ENCODE measurements at places on chromosomes 3 and 15.

DNA sequence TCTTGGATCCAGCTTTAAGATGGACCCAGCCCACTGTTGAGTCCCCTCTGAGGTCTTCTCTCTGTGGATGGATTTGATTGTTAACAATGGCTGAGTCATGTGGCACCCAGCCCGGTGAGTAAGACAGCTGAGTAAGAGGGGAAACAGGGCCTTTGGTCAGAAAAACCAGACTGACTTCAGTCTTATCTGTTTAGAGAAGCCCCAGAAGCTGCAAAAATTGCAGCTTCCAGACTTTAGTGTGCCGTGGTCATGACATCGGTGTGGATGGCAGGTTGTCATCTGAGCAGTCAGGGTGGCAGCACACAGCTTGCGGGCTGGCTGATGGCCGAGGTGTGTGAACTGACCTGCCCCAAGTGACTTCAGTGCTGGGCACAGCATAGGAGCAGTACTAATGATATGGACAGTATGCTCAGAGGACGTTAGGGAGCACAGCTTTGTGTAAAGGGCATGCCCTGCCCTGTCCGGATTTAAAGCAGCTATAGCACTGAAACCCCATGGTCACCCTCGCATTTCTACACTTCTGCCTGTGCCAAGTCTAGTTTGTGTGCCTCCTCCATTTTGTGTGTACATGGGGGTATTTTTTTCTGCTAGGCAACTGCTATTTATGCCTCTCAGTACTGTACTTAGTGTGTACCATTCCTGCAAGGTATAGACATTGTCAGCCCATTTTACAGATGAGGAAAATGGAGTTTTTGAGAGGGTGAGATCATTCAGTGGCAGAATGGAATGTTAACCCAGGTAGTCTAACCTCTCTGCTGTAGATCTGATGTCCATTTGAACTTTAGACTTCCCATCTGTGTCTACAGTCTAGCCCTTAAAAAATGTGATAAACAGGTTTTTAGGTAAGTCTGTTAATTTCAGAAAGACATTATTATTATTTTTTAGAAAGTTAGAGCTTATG is 44.4 kb downstream of the FLNB start:
- peak; percentile 93 for DNase-seq

DNA sequence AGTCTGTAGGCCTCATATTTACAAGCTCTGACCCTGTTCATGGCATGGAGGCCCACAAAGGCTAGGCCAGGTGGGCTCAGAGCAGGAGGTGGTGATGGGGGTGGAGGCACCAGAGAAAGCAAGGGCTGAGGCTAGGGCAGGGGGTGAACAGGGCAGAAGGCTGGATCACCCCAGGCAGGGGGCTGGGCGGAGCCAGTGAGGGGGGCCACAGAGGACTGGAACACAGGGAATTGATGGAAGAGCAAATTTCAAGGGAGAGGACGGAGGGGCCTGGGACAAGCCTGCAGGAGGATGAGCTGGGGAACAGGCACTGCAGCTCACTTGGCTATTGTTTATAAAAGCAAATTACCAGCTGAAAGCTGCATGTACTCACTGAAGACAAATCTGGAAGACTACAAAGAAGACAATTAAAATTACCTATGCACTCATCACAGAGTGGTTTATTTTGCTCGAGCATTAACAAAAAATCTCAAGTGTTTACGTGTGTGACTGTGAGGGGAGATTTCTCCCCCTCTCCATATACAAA is 11.0 kb downstream of the TNFAIP8L3 start:
- DNase-seq: no peak

GRCh38 chr3:103166890-103167289 is 732.1 kb downstream of the ZPLD1 start:
- DNase-seq: no peak

DNA sequence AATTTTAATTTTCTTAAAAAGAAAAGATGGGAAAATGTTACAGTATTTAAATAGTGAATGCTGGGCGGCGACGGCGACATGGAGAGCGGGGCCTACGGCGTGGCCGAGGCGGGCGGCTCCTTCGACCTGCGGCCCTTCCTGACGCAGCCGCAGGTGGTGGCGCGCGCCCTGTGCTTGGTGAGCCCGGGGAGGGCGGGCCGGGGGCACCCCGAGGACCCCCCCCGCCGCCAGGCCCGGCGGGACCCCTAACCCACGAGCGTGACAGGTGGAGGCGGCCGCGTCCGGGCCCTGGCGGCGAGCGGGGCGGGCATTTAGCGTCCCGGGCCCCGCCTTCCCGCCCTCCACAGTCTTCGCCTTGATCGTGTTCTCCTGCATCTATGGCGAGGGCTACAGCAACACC is 38.4 kb upstream of the GOLGA8J start:
- DNase-seq: no peak

GRCh38 chr3:135490219-135490915 is 475.2 kb upstream of the PPP2R3A start:
- DNase-seq: no peak

DNA sequence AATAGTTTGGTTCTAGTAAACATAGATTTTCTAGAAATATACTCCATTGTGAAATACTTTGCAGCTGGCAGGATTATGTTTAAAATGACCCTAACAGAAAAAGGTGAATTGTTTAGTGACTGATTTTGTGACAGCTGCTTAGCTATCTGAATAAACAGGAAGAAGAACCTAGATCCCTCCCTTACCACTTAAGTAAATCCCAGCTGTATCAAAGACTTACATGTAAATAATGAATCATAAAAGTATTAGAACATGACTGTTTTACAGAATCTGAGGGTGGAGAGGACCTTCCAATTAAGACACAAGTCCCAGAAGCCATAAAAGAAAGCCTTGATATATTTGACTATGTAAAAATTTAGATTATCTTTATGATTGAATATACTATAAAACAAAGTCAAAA is 15.9 kb downstream of the SLC49A4 start:
- no peak for DNase-seq

- no peak for DNase-seq
These were observed 103.4 kb upstream of the UBP1 start for GRCh38 chr3:33543601-33544000.

GRCh38 chr15:89502867-89503595 is 6.6 kb upstream of the RHCG start:
- DNase-seq: no peak

GRCh38 chr3:113194823-113195401 is 16.4 kb upstream of the BOC start:
- DNase-seq: no peak

DNA sequence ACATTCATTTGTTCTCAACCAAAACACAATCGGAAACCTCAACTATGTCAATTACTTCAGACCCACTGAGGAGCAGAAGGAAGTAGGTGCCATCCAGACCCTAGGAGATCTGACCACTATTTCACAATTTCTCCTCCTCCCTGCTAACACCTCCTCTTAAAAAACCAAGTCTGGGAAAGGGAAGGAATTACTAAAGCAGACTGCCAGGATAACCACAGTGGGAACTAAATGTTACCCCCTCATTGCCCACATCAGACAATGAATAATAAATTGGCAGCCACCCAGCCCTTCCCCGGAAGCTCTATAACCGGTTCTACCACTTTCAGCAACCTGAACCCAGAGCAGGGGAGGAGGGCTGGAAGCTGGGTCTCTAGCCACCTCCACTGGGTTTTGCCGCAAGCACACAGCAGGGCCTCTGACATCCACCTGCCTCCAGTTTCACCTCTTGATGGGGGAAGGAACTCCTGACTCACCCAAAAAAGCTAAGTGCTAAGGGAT is 17.6 kb downstream of the C15orf62 start:
- DNase-seq: peak; percentile 55

- peak; percentile 58 for DNase-seq
These were observed 21.8 kb downstream of the CDCP1 start for GRCh38 chr3:45124352-45124751.

GRCh38 chr15:79540551-79540950 is 108.4 kb downstream of the MINAR1 start:
- DNase-seq: no peak

DNA sequence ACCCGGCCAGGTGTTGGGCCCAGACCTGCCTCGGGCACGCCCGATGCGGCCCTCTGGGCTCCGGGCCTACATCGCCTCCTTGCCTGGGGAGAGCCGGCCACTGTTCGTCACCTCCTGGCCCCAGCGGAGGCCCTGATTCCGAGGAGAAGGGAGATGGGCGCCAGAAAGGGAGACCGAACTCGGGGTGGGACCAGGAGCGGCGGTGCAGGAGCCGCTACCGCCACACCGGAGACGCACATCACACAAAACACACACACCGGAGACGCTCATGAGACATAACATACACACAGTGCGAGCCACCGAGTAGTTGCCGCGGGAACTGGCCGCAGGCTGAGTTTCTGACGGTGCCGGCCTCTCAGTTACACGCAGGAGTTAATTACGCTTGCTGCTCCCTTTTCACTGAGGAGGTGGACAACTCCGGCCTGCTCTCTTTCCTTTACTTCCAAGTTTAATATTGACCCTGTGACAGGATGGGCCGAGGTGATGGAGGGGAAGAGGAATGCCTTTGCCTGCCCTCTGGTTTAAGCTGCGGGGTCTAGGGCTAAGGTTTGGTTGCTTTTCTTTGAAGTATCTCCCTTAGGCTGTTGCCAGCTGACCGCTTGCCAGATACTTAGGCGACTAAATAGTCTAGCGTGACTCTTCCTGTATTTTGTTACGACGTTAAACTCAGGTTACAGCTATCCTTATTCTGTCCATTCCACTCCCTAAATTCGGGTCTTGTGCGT is 570 bp downstream of the PCNP start:
- DNase-seq: no peak

DNA sequence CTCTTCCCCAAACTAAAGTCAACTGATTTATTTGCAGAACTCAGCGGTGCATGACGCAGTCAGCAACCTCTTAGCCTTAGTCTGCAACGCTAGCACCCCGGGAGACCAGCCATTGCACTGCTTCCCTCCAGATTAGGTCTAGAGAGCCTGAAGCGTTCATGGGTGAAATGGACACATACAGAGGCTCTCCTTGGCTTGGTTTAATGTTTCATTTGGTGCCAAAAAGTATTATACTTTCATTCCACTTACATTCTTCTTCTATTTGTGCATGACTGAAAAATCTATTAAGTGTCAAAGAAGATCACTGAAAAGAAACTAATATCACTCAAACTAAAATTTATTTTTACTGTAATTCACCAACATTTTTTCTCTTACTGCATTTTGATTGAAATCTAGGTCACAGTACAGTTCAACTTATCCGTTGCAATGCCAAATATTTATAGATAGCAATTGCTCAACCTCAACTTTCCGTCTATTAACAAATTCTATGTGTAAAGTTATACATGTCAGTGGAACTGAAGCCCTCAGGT is 116.2 kb downstream of the ROBO1 start:
- DNase-seq: peak; percentile 6

DNA sequence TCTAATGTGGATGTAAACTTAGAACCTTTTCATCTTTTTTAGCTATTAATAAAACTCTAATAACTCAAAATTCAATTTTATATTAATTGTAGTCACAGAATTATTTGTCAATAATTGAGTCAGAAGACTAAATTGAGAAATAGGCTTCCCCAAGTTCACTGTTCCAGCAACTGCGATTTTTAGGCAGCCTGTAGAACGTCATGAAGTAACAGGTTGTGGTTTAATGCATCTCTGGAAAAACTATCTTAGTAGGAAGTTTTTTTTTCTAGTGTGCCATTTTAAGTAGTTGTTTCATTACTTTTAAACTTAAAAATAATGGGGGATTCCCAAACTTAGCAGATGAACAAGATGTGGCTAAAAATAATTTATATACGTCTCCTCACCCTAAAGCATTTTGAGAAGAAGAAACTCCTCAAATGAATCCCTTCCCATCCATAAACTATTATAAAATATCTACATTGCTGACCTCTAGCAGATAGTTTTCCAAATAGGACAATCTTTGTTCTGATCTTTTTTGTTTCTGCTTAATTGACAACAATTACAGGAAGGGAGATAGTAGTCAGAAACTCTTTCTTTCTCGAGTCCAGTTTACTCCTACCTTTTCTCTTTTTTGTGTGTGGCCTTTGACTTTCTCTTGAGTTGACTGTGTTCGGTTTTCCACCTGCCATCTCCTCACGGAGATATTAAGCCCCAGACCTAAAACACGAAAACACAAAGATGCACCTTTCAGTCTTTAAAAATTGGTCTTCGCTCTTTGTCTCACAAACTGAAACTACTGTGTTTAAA is 43.1 kb downstream of the LRCH3 start:
- no peak for DNase-seq

DNA sequence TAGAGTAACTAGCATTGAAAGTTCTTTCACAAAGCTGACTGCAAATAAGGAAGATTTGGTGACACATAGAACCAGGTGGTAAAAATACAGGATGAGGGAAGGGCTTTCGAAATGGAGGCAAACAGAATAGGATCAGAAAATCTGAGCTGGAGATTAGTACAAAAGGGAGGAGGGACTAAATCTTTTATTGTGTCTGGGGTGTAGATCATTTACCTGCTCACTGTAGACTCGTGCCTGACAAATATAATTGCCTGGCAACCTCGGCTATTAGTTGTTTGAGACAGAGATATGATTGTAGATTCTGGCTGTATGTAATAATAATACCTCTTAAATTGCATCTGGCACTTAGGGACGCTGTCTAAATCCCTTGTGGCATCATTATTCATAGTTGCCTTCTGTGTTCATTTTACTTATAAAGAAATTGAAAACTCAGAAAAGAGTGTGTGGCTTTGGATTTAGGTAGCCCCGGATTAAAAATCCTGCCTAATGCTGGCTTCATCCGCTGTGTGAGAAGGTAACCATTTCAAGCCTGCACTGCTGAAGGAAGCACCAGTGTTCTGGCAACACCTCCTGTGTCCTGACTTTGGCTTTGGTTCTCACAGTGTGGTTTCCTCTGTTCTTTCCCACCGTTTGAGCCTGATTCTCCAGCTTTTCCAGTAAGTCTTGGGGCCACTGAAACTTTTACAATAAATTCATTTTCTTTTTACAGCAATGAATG is 25.0 kb upstream of the GPR160 start:
- no peak for DNase-seq

DNA sequence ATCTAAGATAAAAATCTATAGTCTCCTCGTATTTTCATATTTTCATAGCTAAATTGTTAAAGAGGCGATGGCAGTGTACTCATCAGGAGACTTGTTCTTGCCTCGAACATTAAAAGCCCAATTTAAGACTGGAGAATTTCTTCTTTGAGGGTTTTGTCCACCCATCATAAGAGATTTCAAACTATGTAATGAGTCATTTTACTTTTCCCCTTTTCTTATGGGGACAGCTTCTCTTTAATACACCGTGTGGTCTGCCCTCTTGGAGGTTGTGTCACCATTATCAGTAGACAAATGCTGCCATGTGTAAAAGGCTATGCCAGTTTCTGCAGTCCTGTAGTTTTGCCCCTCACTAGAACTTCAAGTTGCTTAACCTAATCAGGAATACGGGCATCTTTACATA is 16.9 kb downstream of the TGFBR2 start:
- no peak for DNase-seq

DNA sequence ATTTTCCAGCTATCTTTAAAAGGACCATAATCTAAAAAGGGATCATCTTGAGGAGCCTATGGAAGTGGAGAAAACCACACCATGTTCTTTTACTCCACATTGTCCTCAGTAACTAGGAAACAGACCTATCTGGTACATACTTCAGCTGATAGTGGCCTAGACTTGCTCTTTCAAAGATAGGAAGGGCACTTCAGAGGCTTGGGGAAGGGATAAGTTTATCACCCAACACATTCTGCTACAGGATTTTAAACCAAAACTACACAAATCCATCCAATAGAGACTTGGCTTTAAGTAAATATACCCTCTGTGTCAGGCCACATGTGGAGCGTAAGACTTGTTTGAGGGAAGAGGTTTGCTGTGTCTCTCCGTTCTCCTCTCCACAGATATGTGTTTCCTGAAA is 35.4 kb downstream of the CP start:
- no peak for DNase-seq
